ENCODE measurements at places on chromosomes 6 and 20.

GRCh38 chr6:109580519-109580918 is 97.5 kb upstream of the ZBTB24 start:
- no peak for DNase-seq

DNA sequence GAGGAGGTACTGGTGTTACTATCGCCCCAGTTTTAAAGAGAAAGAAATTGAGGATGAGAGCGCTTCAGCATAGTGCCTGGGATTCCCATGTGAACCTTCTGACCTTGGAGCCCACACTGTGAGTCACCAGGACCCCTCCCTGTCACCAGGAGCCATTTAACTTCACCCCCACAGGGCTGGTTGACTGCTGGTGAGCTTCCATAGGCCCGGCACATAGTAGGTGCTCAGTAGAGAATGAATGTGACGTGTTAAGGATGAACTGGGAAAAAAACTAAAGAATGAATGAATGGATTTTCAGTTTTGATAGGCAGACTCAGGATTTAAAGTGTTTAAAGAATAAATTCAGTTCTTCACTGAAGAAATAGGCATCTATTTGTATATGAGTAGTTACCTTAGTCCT is 53.3 kb upstream of the KIF25 start:
- DNase-seq = no peak

DNA sequence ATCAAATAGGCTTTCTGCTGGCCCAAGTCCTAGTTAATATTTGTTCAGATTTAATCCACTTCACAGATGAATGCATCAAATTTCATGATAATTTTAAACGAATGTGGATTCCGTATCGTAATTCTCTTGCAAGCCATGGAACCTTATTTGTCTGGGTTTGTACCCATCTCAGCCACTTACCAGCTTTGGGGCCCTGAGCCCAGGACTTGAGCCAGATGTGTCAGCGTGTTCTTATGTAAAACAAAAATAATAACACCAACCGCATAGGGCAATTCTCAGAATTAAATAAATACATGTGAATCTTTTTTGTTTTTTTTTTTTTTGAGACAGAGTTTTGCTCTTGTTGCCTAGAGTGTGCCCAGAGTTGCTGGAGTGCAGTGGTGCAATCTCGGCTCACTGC is 282.5 kb upstream of the PLCB4 start:
- no peak for DNase-seq

DNA sequence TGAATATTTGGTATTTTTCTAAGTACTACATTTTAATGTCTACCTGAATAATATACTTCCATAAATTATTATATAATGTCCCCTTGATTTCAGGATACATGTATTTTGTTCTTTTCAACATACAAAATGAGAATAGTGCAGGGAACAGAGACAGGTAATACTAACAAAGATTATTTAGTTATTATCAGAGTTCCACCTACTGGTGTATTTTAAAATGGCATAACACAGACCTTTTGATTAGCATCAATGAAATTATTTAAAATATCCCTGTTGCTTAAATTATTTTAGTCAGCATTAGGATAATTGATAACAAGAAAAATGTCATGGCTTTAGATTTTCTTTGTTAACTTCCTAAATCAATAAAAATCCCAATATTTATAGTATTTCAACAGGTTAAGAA is 184.0 kb downstream of the PRDM13 start:
- no peak for DNase-seq

DNA sequence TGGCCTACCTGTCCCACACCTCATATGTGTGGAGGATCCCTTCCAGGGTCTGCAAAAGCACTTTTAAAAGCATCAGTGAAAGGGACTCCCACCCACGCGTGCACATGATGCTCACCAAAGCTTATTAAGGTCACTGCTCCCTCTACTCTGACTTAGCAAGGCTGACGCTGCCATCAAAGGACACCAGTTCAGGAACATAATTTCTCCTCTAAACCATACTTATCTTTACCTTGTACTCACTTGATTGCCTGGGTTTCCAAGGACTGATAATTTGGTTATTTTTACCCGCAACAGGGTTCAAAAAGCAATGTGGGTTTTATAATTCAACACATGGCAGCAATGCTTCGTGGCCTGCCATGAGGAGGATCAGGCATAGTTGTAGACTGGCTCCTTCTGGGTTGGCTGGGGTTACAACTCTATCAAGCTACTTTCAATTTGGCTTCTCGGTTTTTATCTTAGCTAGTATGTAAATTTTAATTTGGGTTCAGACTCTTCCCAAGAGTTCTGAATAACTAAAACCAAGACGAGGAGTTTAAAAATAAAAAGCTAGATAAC is 52.2 kb upstream of the EMILIN3 start:
- no peak for DNase-seq

GRCh38 chr20:43744966-43745730 is 18.3 kb upstream of the GTSF1L start:
- no peak for DNase-seq

DNA sequence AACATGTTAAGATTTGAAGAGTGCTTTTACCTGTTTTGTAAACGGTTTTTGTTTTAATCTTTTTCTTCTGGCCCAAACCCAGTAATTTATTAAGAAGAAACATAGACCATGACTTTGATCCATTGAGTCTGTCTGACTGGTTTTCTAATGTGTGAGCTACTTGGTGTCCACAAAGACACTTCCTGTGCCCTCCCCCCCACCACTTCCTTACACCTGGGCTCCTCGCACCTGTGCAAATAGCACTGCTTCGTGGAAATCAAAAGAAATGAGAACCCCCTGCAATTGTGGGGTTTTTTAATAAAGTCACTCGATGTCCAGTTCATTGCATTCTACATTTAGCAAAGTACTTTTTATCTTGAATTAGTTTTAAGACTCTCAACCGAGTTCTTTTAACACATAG is 65.5 kb downstream of the SMOC2 start:
- no peak for DNase-seq

All from bone marrow (tissue), 2 donors.